ENCODE measurements at places on chromosomes 3 and 15.

DNA sequence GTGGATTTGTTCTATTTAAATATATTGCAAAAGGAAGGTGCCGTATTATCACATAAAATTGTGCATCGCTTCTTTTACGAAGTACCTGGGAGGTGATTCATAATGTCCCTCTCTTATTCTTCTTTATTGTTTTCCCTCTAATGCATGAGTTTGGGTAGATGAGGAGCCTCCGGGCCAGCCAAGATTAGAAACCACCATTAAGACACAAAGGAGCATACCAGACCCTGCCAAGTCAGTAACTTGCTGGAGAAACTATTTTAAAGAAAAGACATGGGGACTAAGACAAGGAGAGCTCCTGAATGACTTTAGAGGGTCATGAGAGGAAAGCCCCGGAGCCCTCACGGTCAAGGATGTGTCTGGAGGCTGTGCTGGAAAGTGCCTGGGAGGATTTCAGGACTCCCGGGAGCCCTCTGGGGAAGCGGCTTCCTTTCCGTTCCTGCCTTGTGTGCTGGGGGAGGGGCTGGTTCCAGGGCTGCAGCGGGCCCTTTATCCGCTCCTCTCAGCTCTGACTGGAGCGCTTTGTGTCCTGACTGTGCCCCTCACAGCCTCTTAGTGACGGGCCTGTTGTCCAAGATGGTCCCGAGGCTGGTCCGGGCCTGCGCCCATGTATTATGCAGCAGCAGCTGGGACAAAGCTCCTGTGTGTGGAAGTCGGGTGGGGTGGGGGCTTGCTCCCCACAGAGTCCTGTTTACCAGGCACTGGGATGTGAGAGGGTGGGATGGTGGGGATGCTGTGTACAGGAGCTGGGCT, 35.7 kb downstream of the CORO2B start:
- no peak for DNase-seq

- no peak for DNase-seq
Observed at GRCh38 chr15:58545307-58546065, 113.7 kb downstream of the LIPC start.

- DNase-seq = no peak
Observed at GRCh38 chr15:88974392-88974791, 61.2 kb upstream of the MFGE8 start.

- no peak for DNase-seq
Observed at GRCh38 chr3:181717549-181718171, 5.9 kb downstream of the SOX2 start.

GRCh38 chr3:156381253-156381652, 173.7 kb downstream of the SSR3 start:
- DNase-seq = no peak

- no peak for DNase-seq
Observed at GRCh38 chr15:81155375-81156218, 21.5 kb downstream of the CFAP161 start.

- DNase-seq = no peak
Observed at GRCh38 chr3:106678657-106679390, 698.4 kb upstream of the CCDC54 start.

DNA sequence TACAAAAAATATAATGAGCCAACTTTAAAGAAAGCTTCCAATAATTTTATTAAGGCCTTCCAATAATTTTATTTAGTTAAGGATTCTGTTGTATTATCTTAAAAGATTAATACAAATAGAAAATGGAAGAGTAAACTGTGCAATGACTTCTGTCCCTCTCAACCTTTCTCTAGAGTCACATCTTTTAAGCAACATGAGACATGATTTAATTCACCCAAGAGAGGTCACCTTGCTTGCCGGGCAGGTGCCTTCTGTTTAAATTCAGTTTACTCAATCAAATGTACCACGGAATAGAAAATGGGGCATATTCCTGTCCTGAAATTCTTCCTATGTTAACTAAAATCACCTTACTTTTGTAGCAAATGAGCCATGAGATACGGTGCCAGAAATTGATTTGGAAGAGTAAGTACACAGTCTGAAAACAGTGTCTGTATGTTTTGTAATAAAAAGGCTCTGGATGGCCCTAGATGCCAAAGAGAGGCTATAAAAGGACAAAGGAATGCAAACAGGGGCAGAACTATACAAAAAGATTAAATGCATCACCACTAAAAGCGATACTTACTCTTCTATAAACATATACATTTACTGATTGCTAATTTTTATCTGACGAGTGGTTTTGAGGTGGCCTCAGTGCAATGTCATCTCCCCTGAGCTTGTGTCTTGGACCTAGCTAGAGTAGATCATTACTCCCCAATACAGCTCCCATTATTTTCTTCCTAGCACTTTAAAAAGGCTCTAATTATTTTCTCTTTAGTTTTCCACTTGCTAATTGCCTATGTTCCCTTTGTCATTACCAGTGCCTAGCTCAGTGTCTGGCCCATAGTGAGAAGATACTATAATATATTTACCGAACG, 134.0 kb downstream of the FHIT start:
- no peak for DNase-seq

GRCh38 chr15:93700051-93700450, 531.3 kb upstream of the MCTP2 start:
- no peak for DNase-seq

- DNase-seq = no peak
Observed at GRCh38 chr15:94168250-94168649, 63.1 kb upstream of the MCTP2 start.

- DNase-seq = no peak
Observed at GRCh38 chr3:39216176-39216790, 23.9 kb upstream of the XIRP1 start.

- no peak for DNase-seq
Observed at GRCh38 chr3:2603692-2604289, 505.1 kb downstream of the CNTN4 start.

Data from activated T-helper 9 cell treated with anti-CD3 and anti-CD28 coated beads, Interleukin-2, amount 50 U/mL, for 16 hours (primary cell).